Activated T-helper 2 cell treated with anti-CD3 and anti-CD28 coated beads, Interferon-gamma antibody, Interleukin-2, Interleukin-4, amounts not matched to agents 10 μg/mL and 5 μg/mL and 100 μg/mL, durations not matched to agents 14 hours and 24 hours and 36 hours (primary cell): ENCODE measurements at places on chromosomes 5 and 9. TPM values are rescaled to one million over a fixed set of nuclear protein-coding genes. Genes with fewer than 3 reads are reported as not detected.

DNA sequence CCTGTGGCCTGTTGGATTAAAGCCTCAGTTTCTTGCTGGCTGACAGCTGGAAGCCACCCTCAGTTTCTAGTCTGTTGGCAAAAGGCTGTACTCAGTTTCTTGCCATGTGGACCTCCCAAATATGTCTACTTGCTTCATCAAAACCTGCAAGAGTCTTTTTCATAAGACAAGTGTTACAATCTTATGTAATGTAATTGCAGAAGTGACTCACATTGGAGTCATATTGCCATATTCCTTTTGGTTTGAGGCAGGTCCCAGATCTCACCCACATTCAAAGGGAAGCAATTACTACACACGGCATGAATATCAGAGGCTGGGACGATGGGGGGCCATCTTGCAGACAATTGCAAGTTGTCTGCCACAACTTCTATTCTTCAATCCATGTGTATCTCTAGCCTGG lies 286.7 kb upstream of the IL12B start:
- no peak for DNase-seq

GRCh38 chr9:105993116-105993854 lies 298.9 kb downstream of the TMEM38B start:
- DNase-seq, result no peak

CARD9 gene
- total RNA-seq, result 16.2 and 17.6 TPM in 2 replicates

DNA sequence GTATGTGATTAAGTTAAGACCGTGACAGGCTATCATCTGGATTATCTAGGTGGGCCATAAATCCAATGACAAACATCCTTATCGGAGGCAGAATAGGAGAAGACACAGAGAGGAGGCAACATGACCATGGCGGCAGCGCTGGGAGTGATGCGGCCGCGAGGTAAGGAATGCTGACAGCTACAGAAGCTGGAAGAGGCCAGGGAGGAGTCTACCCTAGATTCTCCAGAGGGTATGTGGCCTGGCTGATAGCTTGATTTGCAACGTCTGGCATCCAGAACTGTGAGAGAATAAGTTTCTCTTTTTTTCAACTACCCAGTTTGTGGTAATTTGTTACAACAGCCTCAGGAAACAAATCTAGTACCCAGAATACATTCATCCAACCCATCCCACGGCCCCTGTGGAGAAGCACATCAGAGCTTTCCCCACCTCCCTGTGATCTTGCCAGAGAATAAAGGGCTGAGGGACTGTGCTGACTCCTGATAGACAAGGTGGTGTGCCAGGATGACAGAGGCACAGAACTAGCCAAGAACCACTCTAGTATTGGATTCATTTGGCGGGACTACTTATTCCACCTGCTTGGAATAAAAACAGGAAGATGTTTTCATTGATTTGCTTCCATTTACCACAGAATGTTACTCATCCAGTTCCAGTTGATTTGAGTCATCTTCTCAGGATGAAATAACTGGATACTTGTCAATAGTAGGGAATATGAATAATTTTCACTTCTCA lies 187.4 kb downstream of the MAN2A1 start:
- no peak for DNase-seq

DNA sequence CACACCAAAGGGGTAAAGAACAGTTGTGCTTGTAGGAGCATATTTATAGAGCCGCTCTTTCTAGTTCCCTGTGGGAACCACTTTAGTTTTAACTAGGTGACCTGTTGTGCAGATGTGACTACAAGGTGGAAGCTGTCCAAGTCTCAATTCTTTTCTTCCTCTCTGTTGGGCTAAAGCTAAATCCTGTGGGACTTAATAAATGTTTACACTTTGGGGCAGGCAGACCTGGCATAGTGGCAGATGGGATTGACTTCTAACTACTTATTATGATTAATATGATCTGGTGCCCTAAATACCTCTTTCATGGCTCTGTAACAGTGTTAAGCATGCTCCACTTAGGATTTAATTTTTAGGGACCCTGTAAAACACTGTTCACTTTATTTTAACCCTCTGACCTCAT lies 265.3 kb downstream of the KCTD16 start:
- DNase-seq, result no peak

AGXT2 gene
- not detected in 2 replicates for total RNA-seq

DNA sequence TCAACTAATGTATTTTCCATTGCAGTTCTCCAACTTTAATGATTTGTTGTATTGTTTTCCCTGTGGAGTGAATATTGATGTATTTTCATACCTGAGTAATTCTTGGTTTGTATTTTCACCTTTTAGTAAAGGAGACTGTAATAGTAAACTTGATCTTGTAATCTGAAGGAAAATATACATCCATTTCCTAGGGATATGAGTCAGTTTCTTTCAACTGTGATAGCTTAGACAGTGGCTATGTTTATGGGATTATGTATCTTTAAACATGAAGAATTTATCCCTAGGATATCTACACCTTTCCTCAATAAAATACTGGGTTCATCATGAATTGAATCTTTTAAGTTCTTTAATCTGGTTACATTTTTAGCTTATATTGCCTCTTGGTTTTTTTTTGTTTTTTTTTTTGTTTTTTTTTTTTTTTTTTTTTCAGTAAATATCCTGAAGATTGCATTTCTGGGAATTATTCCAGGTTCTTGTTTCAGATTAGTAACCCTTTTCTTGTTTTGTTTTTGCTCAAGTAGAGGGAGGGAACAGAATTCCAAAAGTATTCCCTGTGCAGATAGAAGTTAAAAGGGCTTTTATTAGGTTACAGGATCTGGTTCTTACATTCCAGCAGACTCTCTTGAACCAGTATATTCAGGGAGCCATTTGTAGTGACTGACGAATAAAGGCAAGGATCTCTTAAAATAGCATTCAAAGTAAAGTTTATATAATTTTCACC lies 7.1 kb downstream of the WDR36 start:
- no peak for DNase-seq

- DNase-seq, result no peak
Observed at GRCh38 chr9:94859891-94860290, 133.4 kb downstream of the AOPEP start.

DNA sequence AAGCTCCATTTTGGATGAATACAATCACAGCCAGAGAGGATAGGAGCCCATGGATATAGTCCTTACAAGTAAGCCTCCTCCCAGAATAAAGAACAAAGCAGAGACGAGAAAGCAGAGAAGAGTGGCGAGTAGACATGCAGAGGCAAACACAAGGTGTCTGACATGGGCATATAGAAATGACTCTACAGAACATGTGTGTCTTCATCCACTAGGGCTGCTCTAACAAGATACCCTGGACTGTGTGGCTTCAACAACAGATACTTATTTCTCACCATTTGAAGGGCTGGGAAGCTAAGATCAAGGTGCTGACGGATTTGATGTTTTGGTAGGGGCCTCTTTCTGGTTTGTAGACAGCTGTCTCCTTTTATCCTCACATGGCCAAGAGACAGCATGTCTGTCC lies 32.3 kb upstream of the FER start:
- DNase-seq, result no peak

DNA sequence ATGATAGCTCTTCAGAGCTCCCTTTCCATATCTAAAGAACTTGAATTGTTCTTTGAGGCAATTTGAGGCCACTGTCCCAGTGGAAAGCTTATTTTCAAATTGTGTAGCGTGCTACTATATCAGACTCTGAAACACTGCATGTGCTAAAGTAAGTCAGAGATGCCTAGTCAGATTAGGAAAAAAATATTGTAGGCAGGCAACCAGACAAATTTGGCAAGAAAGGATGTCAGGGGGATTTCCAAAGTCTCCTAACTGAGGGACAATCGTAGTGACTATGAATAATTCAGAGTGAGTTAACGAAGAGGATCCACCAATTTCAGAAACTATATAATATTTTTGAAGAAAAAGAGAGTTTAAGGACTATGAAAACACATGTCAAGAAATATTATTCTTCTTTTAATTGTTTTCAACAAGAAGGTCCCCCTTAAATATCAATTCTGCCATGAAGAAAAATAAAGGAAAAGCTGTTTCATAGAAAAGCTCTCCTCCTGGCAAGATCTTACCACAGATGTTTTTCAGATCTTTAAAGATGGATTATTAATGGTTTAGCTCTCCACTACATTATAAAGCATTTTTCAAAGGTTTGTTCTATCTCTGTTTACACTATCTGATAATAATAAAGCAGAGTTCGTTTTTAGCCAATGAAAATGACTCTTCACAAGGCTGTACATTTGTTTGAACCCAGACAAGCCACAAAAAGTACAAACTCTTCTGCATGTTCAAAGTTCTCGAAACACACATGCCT lies 273.5 kb upstream of the PTGER4 start:
- DNase-seq, result no peak

- DNase-seq, result no peak
Observed at GRCh38 chr5:142215915-142216681, 107.5 kb downstream of the NDFIP1 start.

RORB gene
- total RNA-seq, result 0.02 and 0.11 TPM in 2 replicates

SNAPC3 gene
- 34.0 and 34.7 TPM in 2 replicates for total RNA-seq

DNA sequence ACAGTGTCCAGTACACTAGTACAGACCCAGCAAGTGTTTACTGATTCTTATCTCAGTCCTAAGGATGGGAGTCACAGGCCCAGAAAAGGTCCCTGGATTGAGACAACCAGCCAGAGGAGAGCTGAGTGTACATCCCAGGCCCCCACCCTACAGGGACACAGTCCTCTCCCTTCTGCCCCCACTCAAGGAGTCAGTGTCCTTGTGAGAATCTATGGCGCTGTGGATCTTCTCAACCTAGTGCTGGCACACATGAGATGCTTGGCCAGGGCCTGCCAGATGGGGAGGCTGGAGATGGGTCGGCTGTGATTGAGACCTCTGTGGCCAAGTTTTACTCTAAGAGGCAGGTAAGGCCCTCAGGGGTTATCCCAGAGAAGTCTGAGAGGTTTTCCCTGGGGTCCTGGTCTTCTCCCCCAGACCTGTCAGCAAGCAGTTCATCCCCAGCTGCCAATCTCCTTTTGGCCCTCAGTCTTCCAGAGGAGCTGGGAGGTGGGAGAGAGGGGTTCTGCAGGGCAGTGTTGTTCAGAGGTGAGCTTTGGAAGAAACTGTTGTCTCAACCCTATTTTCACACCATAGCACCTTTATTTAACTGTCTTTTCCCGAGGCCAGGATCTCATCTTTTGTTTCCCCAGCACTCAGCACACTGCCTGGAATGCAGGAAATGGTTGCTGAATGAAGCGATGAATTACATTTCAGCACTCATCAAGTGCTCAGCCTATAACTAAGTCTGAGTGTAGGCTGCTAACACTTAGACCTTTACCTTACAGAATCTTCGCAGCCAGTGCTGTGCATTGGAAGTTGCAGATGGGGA lies 3.2 kb upstream of the NSD1 start:
- no peak for DNase-seq
